ENCODE measurements at places on chromosomes 11 and 22.

DNA sequence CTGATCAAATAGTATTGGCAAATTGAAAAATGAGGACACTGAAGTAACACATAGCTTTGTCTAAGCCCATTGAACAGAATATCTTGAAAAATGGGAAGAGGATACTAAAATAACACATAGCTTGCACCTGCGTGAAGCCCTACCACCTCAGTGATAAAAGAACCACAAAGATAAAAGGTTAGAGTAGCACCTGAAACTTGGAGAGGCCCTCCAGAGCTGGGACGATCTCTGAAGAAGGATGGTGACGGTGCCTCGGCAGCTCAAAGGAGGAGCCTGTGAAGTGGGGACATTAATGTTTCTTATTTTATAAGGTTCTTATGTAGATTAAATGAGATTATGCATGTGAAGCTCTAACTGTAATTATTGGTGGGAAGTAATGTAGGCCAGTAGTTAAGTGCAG is 23.1 kb upstream of the ARHGAP42 start:
- DNase-seq, result no peak

GRCh38 chr22:47782328-47783075 is 1020.1 kb downstream of the TBC1D22A start:
- DNase-seq, result no peak

DNA sequence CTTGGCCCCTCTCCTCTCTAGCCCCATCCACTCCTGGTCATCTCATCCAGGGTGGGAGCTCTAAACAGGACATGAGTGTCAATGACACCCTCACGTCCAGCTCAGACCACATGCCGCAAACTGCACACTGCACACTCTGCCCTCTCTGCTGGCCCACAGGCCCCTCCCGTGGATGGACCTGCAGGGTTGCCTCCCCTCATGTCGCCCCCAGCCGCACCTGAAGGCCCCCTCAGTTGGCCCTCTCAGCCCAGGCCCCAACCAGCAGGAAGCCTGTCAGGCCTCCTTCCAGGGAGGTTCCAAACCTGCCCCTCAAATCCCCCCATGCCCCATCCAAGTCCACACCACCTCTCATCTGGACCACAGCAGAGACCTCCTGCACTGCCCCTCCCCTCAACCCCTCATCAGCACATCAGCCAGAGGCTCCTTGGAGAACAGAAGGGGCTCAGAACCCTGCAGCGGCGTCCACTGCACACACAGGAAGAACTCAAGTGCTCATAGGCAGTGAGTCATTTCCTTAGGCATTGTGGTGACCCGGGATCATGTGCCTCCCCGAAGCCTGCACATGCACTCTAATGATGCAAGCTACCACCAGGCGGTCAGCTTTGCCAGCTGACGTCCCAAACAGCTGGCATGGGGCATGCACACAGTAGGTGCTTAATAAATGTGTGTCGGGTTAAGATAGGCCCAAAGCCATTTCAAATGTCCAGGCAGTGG is 12.9 kb upstream of the CDKN1C start:
- peak; percentile 54 for DNase-seq

DNA sequence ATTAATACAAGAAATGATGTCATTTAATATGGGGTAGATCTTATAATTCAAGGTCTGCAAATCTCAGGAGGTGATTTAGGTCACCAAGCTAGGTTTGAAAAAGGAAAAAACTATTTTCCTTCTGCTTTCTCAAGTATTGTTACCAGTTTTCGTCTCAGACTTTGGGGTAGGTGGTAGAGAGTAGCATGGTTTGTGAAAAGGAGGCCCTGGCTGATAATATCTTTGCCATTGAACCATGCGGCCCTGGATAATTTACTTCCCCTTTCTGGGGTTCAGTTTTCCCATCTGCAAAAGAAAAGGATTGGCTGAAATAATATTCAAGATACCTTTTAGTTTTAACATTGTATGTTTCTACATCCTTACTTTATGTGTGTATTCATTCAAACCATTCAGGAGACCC is 92.1 kb downstream of the WNT11 start:
- no peak for DNase-seq

DNA sequence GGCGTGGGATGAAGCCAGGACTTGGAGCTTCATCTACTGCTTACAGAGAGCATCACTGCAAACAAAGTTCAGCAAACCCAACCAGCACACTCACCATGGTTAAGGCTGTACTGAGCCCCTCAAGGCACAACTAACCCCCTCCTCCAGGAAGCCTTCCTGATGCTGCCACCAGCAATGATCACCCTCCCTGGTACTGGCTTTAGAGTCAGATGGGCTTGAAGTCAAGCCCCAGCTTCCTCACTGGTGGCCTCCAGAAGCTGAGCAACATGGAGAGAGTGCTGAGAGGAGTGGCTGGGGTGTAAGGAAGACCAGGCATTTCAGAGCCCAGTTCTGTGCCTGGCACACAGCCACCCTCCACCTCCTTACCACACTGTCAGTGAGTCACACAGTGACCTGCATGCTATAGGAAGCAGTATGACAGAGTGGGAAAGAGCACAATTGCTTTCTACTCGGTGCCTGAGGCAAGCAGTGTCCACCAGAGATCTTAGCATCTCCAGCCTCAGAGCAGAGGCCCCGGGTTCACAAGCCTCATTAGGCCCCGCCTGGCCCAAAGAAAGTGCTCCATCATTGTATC is 24.7 kb upstream of the BAIAP2L2 start:
- peak; percentile 53 for DNase-seq

DNA sequence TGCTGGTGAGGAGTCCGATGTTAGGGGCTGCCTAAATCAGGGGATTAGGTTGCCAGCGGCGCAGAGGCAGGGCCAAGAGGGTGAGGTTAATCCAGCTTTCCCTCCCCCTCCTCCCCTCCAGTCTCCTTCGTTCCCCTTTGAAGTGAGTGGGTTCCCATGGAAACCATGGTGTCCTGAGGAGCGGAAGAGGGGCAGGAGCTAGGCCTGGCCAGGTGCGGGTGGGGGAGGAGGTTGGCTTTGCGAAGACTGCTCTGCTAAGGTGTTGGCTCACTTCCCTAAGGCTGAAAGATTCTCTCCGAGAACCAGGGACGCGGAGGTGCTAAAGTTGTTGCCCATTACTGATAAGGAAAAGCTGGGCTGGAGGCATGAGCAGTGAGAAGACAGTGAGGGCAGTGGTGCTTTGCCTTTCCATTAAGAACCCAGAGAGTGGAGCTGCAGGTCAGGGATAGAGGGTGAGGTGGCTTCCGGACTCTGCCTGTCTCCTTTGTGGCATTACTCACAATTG is 124.6 kb downstream of the FEZ1 start:
- no peak for DNase-seq

DNA sequence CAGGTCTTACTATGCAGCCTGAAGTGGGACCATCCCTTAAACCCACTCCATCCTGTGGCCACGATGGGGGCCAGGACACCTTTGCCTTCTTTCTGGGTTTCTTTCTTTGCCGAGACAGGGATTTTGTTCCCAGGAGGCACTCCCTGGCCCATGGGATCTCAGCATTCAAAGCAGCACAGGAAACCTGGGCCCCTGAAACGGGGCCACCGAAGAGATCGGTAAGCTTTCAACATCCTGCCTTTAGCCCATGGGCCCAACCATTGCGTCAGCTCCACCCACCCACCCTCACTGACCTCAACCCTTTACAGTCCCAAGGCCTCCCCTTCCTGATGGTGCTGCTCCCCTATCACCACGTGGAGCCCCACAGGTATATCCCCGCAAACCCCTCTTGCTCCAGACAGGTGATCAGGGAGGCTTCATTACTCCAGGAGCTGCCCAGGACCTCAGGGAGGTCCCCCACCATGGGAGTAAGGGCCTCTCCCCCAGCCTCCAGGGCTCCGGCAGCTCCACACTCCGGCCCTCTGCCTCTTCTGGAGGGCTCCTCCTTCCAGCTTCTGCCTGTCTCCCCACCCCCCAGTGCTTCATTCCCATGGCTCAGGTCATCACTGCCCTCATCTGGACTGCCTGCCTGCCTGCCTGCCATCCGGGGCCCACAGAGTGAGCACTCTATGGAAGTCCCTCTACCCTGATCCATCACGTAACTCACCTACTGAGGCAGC is 42.0 kb upstream of the TUB start:
- no peak for DNase-seq

GRCh38 chr11:10298342-10298741 is 4.3 kb upstream of the SBF2 start:
- no peak for DNase-seq

DNA sequence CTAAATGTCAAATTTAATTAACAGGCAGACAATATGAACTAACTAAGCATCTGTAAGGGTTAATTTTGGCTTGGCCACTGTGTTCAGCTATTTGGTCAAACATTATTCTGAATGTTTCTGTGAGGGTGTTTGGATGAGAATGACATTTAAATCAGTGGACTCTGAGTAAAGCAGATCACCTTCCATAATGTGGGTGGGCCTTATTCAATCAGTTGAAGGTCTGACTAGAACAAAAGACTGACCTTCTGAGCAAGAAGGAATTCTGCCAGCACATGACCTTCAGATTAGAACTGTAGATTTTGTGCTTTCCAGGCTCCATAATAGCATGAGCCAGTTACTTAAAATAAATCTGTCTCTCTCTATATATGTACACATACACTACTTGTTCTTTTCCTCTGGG is 12.0 kb upstream of the EED start:
- DNase-seq, result no peak

DNA sequence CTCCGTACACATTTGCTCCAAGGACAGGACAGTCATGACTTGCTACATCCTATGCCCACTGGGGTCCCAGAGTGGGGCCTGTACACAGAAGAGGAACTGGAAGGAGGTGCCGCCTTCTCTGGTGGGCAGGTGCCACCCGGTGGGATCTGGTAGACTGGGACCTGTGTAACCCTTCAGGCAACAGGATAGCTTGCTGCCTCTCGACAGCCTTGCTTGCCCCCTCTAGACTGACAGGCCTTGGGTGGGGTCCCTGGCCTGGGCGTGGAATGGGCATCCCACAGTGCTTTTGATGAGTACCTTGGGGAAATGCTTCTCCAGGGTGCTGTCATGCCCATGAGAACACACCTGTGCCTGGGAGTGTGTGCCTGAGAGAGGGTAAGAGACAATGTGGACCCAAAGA is 15.8 kb downstream of the SHANK3 start:
- DNase-seq, result no peak

DNA sequence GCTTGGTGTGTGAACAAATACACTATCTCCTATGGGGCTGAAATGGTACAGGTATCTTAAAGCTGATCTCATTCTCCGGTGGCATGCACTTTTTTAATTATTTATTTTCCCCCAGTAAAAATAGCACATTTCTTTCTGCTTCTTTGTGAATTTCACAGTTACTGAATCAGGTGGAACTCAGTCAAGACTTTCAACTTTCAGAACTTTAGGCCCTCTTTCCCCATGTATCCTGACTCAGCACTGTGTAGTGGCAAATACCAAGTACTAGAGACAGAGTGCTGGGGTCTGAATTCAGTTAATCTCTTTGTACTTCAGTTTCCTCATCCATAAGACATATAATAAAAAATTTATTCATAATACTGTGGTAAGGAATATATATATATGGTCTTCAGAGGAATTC is 223.9 kb downstream of the CSNK2A3 start:
- DNase-seq, result no peak

DNA sequence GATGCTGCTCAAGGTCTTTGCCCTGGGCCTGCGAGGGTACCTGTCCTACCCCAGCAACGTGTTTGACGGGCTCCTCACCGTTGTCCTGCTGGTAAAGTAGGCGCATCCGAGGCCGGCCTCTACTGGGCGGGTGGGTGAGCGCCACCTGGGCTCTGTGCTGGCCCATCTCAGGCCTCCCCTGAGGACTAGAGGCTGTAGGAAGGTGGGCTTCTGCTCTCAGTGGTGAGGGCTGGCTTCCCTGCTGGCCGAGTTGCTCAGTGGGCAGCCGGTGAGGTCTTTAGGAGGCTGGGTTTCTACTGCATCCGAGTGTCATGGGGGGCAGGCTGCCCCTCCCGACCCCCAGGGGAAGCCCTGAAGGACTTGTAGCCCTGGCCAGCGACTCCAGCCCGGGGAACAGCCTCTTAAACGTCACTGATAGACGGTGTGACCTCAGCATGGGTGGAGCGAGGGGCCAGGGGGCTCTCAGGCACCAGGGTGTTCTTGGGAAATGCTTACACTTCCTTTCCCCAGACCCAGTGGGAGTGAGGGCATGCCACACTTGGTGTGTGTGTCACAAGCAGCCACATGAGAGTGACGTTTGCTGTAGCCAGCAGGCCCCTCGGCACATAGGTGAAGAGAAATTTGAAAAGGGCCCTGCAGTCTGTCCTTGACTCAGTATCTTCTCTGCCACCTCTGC is 30.3 kb downstream of the TPCN2 start:
- DNase-seq, result no peak

GRCh38 chr11:32895471-32895870 is 2.9 kb downstream of the QSER1 start:
- DNase-seq, result peak; percentile 18

DNA sequence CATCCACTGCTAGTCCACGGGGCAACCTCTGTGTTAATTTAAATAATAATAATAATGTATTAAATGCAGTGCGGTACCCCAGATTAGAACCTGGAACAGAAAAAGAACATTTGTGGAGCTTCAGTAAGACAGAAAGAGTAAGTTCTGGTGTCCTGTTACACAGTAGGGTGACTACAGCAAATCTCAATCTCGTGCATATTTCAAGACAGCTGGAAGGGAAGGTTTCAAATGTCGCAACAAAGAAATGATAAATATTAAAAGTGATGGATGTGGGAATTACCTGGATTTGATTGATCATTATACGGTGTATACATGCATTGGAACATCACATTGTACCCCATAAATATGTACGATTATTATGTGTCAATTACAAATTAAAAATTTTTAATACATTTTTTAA is 1.7 kb upstream of the RAC2 start:
- DNase-seq, result no peak

- no peak for DNase-seq
Measured at GRCh38 chr22:23970201-23970641, 3.5 kb downstream of the DDTL start.

DNA sequence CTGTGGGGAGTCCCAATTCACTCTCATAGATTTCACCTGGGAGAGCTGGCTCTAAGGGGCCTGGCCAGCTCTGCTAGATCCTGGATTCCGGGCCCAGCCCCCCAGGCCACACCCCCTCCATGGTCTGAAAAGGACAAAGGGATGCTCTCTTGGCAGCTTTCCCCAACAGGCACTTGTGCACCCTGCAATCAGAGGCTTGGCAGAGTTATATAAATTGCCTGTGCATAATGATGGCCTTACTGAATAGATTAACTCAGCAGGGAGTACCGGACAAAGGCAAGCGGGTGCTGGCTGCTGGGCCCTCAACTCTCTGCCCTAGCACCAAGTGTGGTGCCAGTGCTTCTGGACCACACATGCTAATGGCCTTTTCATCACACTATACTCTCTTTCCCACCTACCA is 461.6 kb downstream of the BUD13 start:
- DNase-seq, result no peak

DNA sequence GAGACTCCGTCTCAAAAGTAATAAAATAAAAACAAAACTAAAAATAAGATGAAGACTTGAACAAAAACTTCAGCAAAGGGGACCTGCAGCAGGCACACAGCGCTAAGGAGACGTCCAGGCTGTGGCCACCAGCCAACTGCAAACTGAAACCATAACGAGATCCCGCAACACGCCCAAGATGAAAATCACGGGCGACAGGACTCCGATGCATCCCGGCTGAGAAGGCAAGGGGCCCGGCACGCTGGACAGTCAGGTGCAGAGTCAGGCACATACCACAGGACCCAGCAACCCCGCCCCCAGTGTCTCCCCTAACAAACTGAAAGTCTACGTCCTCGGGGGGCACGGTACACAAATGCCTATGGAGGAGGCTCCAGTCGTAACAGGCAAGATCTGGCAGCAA is 9.2 kb downstream of the HRAS start:
- no peak for DNase-seq

GRCh38 chr11:16511116-16512114 is 155.1 kb upstream of the SOX6 start:
- no peak for DNase-seq

All from muscle of back (tissue), 13 donors.